ENCODE measurements at places on chromosomes 11 and 22.

DNA sequence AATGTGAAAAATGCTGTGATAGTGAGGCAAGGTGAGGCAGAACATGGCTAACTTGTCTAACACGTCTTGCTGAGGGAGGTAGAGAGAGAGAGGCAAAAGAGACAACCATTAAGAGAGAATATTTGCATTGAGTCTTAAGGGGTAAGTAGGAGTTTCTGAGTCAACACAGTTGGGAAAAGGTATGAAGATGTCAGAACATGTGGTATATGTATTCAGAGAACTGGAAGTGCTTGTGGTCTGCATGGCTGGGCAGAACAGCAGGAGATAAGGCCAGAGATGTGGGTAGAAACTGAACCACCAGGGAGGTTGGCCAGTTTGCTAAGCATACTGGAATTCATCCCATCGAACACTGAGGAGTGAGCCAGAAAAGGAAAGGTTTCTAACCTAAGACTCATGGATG lies 25.0 kb upstream of the SLC5A1 start:
- no peak for DNase-seq

- no peak for DNase-seq
Measured at GRCh38 chr22:35399114-35399677, 744 bp upstream of the MCM5 start.

- no peak for DNase-seq
Measured at GRCh38 chr11:85709941-85710702, 24.1 kb upstream of the CCDC89 start.

DNA sequence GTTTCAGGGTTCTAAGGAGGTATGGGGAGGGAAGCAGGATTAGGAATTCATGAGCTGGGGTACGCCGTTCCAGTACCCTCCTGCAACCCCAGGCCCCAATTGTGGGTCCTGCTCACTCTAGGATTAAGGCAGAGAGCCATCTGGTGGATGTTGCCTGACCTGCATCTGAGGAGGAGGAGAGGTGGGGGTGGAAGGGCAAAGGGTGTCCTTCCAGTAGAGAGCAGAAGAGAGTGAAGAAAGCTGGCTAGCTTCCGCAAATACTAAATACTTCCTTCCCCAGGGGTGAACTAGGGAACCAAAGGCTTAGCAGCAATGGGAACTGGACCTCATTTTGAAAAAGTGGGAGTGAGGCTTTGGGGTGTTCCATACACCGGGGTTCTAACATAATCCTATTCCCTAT lies 10.6 kb downstream of the LRRC51 start:
- DNase-seq = peak; percentile 70

- no peak for DNase-seq
Measured at GRCh38 chr11:111450480-111451320, 61.5 kb downstream of the BTG4 start.

Measured in CD4-positive, alpha-beta T cell treated with Interleukin-2 at 100 ng/mL for 4 hours (primary cell).